Cardiac muscle cell (in vitro differentiated cells and primary cell): ENCODE measurements at places on chromosomes 7 and 10.

- DNase-seq, result no peak
Observed at GRCh38 chr10:22444219-22444788, 99.0 kb downstream of the SPAG6 start.

GRCh38 chr10:13003004-13003403, 1.5 kb upstream of the CCDC3 start:
- DNase-seq, result no peak

DNA sequence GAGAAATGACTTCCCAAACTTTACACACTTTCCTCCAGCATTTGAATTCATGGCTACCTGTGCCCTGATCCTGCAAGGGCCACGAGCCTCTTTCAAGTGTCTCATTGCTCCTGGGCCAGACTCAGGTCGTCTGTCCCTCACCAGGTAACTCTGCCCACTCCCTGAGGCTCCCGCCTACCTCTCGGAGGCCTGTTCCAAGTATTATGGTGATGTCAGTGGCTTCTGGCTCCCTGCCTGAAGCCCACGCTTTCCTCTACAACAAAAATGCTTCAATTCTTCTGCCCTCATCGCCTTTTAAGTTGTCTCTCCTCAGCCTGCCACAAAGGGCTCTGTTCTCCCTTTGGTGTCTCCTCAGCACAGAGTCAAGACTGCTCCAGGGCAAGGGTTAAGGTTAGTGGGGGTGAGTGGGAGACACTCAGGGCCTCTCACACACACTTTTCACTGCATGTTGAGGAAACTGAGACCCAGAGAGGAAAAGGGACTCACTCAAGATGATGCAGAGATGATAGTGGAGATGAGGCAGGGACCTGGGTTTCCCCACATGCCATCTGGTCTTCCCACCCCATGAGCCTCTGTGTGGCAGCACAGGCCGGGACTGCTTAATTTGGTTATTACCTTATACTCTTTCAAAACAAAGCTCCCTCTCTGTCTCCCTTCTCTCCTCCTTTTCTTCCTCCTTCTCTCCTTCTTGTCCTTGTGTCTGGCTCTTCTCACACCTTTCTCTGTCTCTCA, 28.3 kb upstream of the EGR2 start:
- no peak for DNase-seq

DNA sequence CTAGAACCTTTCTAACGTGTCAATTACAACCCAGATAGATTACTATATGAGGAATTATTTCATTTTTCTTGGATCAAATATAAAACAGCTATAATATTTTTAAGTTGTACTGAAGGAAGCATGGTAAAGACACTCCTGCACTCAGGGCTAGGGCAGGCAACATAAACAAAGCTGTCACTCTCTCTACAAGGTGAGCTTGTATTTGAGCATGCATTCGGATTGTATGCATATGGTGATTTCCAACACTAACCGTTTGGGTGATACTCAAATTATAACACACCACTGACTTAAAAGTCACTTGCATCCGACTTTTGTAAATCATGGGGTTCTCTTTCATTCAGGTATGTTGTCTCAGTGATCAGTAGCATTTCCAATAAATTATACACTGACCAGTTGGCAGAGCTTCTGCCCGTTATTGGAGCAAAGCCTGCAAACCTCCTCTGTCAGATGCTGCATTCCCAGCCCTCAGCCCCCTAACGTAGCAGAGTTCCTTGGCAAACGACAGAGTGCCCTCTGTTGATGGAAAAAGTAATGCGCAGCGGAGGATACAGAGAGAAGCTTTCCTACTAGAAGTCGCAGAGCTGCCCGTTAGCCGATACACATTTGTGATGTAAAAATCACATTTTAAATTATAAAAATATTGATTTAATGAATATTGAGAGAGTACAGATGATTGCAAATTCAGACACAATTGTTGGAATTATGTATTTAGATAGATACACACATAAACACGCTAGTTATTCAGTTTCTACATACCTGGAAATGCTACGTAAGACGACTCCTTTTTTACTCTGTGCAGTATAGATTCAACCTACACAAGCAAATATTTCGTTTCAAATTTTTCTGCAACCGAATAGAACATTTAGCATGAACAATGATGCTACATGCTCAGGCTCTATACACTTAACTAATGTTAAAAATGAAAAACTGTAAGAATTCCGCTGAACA, 173.9 kb upstream of the SP4 start:
- DNase-seq, result peak; percentile 64

DNA sequence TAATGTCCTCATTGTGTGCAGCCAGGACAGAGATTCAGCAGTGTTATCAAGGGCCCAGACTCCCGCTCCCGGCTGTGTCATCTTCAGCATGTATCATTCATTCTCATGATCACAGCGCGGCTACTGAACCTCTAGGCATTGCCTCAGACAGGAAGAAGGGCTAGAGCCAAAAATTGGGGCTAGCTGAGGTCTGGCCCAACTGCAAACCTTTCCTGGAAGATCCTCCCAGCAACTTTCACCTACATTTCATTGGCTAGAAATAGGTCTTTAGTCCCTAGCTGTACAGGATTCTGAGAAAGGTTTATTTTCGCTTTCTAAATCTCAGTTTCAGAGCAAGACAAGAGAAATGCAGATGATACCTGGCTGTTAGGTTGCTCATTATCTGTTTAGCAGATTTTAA, 81.9 kb downstream of the CREM start:
- DNase-seq, result no peak

GRCh38 chr7:140902303-140902953, 22.3 kb downstream of the BRAF start:
- no peak for DNase-seq

DNA sequence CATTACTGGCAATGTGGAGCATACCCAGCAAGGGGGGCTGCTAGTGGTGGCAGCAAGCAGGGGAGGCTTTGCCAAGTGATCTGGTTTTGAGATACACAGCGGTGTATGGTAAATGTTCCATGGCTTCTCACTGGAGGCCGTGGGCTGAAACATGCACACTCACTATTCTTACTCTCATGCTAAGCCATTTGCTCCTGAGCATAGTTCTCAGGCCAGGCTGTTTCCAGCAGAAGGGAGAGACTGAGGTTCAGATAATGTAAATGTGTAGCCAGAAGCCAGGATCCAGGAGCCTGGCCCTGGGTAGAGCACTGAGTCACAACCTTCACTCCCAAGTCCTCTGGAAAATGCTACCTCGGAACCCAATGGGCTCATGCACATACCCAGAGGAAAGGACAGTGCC, 757.9 kb downstream of the GRID1 start:
- no peak for DNase-seq

GRCh38 chr7:22688084-22688483, 38.9 kb upstream of the IL6 start:
- DNase-seq, result no peak

- no peak for DNase-seq
Observed at GRCh38 chr7:126511046-126511445, 741.7 kb downstream of the GRM8 start.

GRCh38 chr7:134327896-134328295, 11.2 kb upstream of the SLC35B4 start:
- DNase-seq, result peak; percentile 69

DNA sequence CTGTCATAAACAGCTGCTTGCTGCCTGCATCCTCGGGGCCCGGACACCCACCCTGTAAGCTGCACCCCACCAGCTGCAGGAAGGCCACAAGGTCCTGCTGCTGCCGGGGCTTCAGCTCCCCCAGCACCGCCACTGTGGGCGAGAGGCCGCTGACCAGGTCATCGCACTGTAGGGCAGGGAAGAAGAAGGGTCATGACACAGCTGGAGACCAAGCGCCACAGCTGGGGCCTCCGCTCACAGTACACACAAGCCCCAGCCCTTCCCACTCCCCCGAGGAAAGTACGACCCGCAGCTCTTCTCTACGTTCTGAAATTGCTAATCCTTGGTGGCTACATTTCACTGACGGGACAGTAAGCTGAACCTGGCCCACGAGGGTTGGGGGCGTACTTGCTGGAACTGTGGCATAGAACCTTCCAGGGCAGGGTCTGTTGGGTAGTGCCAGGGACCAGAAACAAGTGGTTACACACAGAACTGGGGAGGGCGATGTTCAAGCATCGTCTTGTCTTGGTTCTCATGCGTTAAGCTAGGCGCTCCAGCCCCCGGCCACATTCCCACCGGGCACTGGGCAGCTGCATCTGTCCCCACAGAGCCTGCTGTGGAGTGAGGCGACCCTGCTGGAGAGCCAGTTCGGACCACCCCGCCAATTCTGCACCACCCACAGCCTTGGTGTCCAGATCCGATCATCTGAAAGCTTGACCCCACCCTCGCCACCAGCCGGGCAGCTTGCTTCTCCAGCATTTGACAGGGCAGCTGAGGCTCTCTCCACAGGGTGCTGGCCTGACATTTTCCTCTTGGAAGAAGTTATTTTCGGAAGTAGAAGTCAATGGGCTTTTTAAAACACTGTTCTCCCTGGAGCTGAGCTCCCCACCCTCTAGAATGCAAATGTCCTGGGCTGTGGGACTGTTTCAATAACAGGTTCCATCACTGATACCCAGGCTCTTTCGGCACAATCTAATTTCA, 50.8 kb downstream of the GSDME start:
- peak; percentile 38 for DNase-seq

GRCh38 chr7:94400022-94400421, 5.3 kb downstream of the COL1A2 start:
- DNase-seq, result peak; percentile 49

DNA sequence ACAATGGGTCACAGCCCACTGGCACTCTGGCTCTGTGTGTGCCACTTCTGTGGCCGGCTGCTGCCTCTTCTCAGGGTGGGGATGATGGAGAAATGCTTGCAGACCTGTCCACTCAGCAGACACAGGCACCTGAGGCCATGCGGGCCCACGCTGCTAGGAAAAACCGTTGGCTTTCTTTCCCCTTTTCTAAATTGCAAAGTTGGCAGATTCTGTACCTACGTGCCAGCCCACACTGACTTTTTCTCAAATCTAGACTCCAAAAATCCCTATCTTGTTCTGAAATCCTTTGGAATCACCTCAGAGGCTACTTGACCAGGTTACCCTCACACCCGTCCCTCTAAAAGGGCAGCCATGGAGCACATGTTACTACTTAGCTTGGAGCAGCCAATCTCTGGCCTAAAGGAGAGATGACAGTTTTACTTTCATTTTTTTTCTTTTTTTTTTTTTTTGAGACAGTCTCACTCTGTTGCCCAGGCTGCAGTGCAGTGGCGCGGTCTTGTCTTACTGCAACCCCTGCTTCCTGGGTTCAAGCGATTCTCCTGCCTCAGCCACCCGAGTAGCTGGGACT, 99.4 kb downstream of the RNF216 start:
- no peak for DNase-seq

DNA sequence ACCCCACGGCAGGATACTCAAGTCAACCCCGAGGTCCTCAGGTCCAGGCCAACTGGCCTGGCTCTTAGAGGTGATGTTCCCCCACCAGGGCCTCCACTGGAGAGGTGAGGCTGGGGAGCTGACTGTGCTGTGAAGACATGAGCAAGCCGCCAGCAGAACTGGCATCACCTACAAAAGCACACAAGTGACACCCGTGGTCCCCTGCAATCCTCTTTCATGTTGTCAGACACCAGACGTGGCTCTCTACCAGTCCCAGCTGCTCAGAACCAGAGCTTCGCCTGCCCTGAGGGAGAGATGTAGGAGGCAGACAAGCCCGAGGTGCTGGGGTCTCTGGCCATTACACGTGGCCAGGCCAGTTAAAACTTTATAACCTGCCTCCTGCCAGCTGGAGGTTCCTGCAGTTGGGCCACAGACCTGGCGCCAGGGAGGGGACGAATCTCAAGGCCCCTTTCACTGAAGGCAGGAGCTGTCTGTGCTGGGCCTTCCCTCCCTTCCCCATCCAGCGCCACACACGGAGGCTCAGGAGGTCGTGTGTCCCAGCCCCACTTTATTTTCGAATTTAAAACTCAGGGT, 2.2 kb downstream of the COMTD1 start:
- DNase-seq, result no peak

DNA sequence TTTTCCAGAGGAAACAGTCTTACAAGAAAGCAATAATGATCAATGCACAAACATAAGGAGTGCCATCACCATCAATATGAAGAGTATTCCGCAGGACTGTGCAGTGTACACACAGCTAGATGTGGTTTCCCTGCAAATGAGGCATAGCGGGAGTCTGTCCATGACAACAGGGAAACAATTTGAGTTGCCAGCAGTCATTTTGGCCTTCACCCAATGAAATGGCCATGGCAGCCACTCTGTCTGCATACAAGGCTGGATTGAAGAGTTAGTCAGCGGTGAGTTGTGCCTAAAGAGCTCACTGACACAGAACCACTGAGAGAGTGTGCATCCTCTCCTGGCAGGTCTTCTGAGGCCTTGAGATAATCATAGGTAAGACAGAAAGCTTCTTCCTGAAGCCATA, 303.3 kb downstream of the IPMK start:
- DNase-seq, result no peak

DNA sequence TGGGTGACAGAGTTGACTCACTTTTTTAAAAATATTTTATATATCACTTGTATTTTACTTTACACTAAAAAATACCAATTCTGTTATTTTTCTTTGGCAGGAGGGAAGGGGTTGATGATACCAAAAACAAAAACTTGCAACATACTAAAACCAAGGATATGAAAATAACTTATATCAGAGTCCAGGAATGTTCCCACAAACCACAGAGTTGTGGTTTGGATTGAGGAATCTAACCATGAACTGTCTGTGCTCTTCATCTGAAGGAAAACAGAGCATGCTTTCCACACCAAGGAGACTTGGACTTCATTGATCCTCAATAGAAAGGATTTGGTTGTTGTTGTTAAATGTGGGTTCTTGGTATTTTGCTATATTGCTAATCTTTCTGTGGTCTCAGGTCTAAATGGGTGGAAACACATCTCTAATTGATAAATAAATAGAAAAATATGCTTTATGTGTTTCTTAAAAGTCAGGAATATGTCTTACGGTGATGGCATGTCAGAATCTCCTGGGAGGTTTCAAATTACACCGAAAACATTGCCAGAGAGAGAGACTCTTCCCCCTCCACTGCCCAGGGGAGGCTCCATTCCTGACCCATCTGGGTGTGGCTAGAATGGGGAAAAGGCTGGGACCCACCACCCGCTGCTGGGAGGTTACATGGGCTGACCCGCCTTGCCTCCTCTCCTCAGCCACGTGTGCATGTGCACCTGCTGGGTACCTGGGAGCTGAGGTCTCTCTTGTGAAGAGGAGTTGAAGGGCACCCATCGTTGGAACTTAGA, 46.9 kb upstream of the STK17A start:
- DNase-seq, result no peak

DNA sequence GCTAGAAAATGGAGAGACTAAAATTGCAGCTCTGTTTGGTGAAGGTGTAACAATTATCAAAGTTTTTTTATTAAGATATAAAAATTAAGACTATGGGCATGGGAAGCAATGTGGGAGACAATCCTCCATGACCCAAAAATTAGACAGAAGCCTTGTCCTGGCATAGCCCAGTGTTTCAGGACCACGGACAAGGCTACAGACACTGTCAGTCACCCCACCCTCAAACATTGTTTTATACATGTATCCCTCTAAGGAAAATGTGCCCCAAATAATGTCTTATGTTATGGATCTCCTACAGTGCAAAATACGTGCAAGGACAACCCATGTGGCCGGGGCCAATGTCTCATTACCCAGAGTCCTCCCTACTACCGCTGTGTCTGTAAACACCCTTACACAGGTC, 24.0 kb downstream of the HABP2 start:
- DNase-seq, result peak; percentile 79
